ENCODE measurements at places on chromosomes 6 and 20. TPM values are rescaled to one million over a fixed set of nuclear protein-coding genes. Genes with fewer than 3 reads are reported as not detected.

The SYNDIG1 gene
- total RNA-seq: not detected

The TRIM10 gene
- total RNA-seq: not detected

The TNF gene
- total RNA-seq: 30.1 TPM

The GGTLC1 gene
- not detected for total RNA-seq

The DNMT3B gene
- 0.36 TPM for total RNA-seq

The BMP2 gene
- not detected for total RNA-seq

The SLC22A7 gene
- not detected for total RNA-seq

The PAK5 gene
- total RNA-seq: not detected

The EEF1A2 gene
- total RNA-seq: 0.42 TPM

The C6orf132 gene
- total RNA-seq: 0.06 TPM

The GLP1R gene
- total RNA-seq: not detected

The PDE10A gene
- total RNA-seq: not detected

The COL19A1 gene
- total RNA-seq: 0.33 TPM

The TBCC gene
- 70.5 TPM for total RNA-seq

The TTBK1 gene
- not detected for total RNA-seq

The OPN5 gene
- total RNA-seq: not detected

All from CD8-positive, alpha-beta T cell (primary cell).